GM04503 (cell line): ENCODE measurements at places on chromosomes 7 and 10.

DNA sequence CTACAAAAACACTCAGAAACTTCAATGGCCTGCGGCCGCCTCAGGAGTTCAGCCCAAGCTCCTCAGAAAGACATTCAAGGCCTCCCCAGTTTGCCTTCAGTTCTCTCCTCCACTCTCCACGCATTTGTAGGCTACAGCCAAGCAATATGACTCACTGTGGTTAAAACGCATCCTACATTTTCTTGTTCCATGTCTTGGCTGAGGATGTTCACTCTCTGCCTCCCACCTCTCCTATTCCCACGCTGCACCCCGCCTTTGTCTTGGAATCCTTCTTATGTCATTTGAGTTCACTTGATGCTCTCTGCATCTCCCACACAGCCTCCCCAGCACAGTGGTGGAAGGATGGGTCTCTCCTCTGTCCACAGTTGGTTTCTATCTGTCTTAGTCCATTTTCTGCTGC lies 184.8 kb downstream of the NPSR1 start:
- no peak for DNase-seq

DNA sequence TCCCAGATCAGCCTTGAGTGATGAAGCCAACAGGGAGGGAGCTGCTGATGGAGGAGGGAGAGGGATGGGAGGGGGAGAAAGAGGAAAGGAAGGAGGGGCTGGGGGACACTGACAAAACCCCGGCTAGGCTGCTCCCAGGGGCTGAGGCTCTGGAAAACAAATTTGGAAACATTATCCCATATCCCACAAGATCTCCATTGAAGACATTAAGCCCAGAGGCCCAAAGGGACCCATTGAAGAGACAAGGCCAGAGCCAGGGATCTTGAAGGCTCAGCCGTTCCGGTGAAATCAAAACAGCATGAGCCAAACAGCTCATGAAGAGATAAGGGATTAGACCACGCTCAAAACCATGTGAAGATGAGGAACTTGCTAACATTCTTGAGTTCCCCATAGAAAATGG lies 184.3 kb upstream of the ITGB1 start:
- DNase-seq, result no peak

DNA sequence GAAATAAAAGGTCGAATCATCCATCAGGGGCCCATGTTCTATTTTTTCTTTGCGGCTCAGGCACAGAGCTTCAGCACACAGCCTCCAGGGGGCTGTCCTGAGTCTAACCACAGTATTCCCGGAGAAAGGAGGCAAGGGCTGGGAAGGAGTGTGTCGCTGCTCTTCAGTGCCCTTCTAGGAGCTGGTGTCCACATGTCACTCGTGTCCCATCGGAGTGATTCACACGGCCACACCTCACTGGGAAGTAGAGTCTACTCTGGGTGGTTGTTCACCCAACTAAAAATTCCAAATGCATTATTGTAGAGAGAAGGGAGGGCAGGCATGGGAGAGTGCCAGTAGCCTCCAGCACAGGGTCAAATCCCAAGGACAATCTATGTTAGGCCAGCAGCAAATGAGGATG lies 114.8 kb upstream of the LANCL2 start:
- DNase-seq, result no peak

DNA sequence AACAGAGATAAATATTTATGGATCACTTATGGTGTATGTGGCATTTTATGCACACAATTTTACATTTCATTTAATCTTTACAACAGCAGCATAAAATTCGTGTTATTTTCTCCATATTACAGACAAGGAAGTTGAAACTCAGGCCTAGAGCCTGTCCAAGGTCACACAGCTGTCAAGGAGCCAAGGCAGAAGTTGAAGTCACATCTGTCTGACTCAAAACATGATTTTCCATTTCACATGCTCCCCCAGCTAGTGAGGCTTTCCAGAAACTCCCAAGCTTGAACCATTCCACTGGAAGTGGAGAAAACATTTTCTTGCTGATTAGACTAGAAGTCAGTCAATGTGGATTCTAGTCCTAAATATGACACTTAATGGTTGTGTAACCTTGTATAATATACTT lies 110.5 kb downstream of the HECTD2 start:
- DNase-seq, result no peak

DNA sequence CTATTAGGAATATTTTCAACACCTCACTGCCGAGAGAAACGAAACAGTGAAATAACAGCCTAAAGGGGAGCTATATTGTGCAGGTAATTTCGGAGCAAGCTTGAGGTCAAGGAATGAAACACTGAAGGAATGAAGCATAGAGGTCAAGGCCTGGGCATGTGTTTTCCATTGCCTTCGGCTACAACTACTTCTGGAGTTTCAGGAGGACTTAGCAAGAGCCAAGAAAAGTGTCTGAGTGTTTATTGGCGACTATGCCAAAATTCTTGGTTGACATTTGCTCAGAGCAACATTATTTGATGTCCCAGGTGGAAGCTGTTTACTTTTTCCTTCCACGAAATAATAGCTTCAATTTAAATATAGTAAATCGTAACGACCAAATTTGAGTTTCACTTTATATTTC lies 89.6 kb upstream of the IFRD1 start:
- no peak for DNase-seq
